ENCODE measurements at places on chromosomes 6 and 20.
A peak's percentile ranks its signal among the peaks of the same experiment; 100 is the strongest.

DNA sequence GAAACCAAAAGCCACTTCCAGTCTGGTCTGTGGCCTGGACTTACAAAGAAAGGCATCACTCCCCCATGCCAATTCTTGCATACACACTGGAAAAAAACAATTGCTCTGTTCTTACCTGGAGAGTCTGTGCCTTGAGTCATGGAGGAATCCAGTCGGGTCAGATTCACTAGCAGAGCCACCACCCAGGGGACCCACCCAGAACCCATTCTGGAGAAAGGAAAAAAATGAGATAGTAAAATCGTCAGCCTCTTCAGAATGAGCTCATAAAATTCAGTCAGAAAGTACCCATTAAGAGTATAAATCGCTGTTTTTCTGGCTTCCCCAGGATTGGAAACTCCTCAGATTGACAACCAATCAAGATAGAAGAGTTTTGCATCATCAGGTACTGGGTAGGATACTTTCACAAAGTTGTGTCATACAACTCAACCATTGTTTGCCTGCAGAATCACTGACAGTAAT, at the start of gene HLA-DOB:
Gene HLA-DOB (minus strand): TSS at position 257 of the 459 bp plus-strand sequence. CDS start 51 bp downstream, at position 206.
- DNase-seq = no peak

- no peak for DNase-seq
These were observed 8.7 kb downstream of the EZR start for GRCh38 chr6:158810155-158811095.

DNA sequence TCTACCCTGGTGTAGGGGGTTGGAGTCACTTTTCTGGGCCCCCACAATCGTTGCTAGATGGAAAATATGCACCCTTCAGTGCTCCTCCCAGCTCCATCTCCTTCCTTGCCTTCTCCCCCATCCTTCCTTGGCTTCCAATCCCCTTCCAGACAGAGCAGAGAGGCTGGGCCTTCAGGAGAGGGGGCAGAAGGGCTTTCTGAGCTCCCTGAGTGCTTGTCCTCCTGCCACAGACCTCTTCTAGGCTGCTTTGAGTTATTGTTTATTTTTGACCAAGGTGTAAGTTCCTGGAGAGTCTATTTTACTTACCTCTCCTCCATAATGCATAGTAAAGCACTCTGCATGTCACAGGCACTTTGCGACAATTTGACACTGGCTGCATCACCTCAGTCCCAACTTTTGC, 96.4 kb upstream of the CNKSR3 start:
- DNase-seq = no peak

DNA sequence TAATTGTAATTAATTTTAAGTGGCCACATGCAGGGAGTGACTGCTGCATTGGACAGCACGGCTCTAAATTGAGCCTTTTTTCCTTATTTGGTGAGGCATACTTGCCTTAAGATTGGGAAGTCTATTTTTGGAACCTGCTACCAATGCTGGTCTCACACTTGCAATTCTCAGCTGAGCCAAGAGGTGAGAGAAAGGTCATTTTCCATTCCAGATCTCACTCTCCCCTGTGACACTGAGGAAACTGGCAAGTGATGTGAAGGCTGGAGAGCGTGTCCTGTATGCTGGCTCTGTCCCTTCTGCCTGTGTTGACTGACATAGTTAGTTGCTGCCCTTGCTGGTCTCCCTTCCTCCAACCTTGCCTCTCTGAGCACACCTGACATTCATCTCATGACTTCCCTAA, 735 bp upstream of the MOG start:
- no peak for DNase-seq

DNA sequence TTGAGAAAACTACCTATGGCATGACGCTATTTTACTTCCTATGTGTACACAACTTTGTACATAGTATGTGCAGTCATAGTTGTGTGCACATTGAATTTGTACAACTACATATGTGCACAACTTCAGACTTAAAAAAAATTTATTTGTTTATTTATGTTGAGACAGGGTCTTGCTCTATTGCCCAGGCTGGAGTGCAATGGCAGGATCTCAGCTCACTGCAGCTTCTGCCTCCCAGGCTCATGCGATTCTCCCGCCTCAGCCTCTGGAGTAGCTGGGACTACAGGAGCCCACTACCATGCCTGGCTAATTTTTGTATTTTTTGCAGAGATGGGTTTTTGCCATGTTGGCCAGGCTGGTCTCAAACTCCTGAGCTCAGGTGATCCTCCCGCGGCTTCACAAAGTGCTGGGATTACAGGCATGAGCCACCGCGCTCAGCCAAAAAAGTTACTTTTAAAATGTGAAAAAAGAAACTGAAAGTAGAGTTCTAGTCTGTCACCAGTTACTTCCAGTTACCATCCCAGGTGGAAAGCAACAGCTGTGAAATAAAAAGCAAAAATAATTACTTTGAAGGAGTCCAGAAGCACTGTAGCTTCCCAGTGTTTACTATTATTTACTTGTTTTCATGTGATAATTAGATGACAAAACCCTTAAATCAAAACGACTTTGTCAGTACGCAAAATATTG, 1.7 kb upstream of the ZKSCAN8 start:
- no peak for DNase-seq

- DNase-seq = no peak
These were observed 33.8 kb downstream of the HDDC2 start for GRCh38 chr6:125267806-125268523.

DNA sequence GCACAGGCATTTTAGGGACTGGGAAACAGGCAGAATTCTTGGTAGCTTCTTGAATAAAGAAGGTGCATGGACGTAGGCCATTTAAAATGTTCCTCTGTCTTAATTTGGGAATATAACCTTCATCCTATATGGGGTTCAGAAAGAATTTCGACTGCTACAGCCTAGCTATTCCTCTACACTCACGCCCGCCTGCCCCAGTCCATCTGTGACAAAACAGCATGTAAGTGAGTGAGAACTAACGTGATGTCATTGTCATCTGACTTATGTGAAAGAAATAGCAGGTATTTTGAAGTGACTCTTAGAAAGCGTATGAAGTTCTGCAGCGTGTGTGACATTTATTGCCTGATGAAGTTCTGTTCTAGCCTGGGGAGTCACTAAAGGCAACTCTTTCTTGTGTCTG, 52.2 kb upstream of the SLC22A1 start:
- DNase-seq = no peak

DNA sequence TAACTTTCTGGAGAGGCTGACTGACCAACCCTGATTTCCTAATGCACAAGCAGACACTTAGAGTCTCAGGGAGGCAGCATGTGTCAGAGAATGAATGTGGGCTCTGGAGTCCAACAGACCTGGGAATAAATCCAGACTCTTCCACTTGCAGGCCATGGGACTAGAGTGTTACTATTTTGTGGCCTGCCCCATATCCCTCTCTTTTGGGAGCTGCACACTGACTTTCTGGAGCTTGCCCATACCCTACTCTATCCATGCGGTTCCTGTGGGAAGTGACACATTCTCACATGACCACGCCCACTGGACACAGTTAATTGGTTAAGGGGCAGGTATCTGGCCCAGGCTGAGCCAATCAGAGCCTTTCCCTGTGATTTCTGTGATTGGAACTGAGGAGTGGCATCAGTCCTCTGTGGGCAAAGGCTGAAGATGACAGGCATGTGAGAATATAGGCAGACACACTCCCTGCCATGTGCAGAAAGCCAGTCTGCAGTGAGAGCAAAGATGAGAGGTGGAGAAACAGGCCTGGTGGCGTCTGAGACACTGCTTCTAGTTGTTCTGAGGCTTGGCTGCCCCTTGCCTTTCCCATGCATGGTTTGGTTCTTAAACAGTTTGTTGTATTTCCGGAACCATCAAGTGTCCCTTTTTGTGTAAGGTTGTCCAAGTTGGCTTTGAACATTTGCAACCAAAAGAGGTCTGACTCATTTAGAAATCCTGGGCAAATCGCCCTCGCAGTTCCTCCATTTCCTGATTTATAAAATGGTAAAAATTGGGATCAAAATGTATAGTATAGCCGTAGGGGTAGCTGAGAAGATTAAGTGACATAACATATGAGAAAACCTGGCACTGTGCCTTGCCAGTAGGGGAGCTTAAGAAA, 125.6 kb downstream of the CDC5L start:
- DNase-seq = peak; percentile 34

DNA sequence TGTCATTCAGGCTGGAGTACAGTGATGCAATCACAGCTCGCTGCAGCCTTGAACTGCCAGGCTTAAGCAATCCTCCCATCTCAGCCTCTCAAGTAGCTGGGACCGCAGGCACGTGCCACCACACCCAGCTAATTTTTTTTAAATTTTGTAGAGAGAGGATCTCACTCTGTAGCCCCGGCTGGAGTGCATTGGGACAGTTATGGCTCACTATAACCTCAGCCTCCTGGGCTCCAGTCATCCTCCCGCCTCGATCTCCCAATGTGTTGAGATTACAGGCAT, 86.5 kb downstream of the SERAC1 start:
- no peak for DNase-seq

DNA sequence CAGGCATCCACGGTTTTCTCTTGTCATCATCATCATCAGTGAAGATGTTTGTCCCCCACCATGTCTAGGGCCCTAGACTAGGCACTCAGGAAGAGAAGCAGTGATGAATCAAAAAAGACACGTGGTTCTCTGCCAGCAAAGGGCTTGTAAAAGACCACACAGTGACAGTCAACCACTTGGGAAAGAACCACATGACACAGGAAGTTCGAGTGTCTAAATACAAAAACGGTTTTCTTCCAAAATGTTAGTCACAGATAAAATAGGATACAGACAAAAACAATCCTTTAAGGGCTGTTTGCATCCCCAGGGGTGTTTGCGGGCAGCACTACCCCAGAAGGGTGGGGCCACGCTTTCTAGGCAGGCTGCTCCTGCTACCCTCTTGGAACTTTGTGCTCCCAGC, 356.8 kb upstream of the AGPAT4 start:
- DNase-seq = no peak

DNA sequence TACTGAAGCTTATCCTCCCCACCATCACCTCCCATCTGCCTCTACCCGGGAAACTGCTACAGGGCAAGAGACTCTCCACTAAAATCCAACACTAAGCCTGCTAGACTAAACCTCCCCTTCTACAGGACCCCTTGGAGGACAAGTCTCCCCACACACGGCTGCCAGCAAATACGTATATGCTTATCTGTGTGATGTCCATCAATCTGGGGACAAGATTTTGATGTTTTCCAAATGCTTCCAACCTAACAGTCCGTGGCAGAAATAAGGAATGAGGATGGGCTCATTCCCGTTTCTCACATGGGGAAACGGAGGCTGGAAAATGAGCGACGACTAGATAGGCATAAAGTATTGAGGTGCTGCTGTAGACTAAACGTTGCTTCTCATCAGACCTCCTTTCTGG, 1.8 kb downstream of the KCNK5 start:
- DNase-seq = no peak

DNA sequence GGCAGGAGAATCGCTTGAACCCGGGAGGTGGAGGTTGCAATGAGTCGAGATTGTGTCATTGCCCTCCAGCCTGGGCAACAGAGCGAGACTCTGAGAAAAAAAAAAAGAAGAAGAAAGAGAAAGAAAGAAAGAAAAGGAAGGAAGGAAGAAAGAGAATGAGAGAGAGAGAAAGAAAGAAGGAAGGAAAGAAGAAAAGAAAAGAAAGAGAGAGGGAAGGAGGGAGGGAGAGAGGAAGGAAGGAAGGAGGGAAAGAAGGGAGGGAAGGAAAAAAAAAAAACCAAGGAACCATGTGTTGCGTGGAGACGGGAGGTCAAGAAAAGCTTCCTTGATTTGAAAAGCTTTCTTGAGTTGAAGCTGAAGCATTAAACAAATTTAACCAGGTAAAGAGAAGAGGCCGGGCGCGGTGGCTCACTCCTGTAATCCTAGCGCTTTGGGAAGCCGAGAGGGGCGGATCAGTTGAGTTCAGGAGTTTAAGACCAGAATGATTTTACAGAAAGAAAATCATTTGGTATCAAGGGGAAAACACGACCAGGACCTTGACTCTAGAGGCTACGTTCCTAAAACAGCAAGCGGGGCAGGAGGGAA, 90.5 kb upstream of the PRSS16 start:
- DNase-seq = no peak

DNA sequence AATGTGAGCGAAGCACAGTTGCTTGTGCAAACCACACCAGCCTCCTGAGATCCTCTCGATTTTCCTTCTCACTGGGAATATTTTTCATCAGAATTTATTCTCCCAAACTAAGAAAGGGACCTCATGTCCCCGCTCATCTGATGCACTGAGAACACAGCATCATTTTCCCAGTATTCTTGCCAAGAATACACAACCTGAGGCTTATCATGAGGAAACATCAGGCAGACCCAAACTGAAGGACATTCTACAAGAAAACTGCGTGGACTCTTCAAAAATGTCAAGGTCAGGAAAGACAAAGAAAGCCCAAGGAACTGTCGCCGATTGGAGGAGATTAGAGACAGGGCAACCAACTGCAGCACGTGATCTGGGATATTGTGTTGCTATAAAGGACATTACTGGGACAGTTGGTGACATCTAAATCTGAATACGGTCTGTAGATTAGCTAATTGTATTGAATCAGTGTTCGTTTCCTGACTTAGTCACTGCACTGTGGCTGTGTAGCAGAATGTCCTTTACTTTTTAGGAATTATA, 72.3 kb downstream of the SNX5 start:
- DNase-seq = no peak

- no peak for DNase-seq
These were observed 111.1 kb upstream of the CCDC28A start for GRCh38 chr6:138662471-138662870.

DNA sequence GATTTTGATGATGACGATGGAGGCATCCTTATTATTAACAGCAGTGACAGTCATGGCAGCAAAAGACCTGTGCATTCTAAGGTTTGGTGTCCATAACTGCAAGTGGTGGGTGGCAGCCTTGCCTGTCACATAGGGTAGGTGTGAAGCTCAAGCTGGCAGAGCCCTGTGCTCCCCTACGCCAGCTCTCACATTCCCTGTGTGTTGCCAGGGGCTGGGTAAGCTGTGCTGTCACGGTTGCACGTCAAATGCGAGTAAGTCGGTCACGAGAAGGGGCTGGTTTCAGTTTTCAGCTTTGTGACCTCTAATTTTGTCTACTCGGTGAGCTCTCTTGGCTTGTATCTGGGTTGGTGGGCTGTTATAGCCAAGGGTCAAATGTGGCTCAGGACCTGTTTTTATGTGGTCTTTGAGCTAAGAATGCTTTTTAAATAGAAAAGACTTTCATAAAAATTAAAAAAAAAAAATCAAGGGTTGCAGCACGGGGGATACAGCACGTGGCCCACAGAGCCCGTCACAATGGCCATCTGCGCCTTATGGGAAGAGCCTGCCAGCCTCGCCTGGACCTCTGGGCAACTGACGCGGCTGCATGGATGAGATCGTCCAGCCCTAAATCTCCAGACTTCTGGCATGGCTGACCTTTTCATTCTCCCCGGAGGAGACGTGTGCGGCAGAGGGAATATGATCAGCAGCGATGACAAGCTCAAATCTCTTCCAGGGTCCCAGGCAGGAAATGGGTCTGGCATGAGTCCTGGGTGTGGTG, 148.5 kb downstream of the PHACTR3 start:
- DNase-seq = no peak

- DNase-seq = peak; percentile 40
These were observed 576 bp downstream of the MAPK13 start for GRCh38 chr6:36130667-36131510.

DNA sequence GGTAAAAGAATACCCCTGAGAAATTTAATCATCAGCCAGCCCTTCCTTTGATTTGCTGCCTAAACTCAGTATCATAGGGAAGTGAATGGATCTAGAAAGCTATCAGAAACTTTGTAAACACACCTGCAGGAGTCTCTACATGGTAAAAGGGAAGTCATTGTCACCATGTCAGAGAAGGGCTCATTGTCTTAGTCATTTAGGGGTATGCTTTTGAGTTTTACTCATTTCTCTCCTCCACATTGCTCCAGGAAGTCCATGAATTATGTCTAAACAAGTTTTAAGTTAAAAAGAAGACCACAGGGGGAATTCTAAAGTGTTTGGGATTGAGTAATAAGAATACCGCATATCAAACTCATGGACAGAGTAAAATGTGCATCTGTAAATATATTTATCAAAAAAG, 2.5 kb downstream of the SLC17A1 start:
- DNase-seq = no peak

GRCh38 chr20:33176101-33176500, 8.1 kb downstream of the BPIFA2 start:
- no peak for DNase-seq
